ENCODE measurements at places on chromosomes 2 and 18. TPM values are rescaled to one million over a fixed set of nuclear protein-coding genes. Genes with fewer than 3 reads are reported as not detected.

The TLX2 gene
- not detected for total RNA-seq

The TUBA3D gene
- total RNA-seq = not detected

The PLB1 gene
- 5.5 TPM for total RNA-seq

The SLC11A1 gene
- total RNA-seq = 36.6 TPM

The GPR17 gene
- total RNA-seq = 4.6 TPM

The STARD6 gene
- total RNA-seq = 0.85 TPM

The TUBA4B gene
- total RNA-seq = not detected

The SLC30A3 gene
- total RNA-seq = not detected

All from sciatic nerve (tissue), 2 donors.